Stimulated activated CD8-positive, alpha-beta memory T cell treated with anti-CD3 and anti-CD28 coated beads, Interleukin-4, amount 100 ng/mL, for 1 hour (primary cell): ENCODE measurements at places on chromosomes 4 and X.

DNA sequence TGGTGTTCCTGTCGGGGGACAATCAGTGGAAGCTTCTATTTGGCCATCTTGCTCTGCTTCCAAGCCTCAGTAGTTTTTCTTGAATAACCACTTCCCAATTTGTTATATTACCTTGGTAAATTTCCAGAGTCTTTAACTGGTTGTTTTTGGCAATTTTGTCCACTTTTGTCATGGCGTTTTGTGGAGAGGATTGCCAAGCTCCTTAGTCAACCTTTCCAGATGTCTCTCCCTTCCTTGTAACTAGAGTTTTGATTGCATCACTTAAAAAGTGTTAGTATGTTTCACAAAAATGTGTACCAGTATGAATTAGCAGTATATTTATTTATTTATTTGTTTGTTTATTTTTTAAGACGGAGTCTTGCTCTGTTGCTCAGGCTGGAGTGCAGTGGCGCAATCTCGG, 15.8 kb upstream of the UXT start:
- no peak for DNase-seq

- DNase-seq = no peak
Measured at GRCh38 chrX:145861818-145862217, 44.2 kb downstream of the SLITRK2 start.

DNA sequence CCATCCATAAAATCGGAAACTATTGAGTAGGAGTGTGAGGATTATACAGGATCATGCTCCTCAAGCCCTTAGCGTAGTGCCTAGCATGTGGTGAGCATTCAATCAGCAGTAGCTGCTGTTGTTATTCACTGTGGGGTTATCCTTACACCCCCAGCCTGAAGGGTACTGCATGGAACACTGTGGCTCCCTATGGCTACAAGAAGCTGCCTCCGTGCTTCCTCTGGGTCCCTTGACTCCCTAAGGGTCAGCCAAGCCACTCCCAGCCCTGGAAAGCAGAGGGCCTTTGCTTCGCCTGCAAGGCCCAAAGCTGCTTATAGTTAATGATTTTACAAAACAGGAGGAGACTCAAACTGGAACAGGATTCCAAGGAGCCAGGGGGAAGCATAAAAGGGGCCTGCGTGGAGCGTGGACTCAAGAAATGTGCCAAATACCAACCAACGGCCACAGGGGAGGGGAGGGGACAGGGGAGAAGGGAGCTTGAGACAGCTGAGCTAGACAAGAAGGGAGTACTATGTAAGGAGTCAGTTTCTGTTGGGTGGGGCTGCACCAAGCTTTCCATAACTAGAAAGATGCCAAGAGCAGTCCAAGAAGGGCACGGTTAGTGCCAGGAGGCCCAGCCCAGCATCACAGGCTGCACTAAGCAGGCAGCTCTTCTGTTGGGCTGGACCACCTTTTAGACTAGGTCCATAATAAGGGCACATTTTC, 15.9 kb downstream of the SEPTIN6 start:
- no peak for DNase-seq

DNA sequence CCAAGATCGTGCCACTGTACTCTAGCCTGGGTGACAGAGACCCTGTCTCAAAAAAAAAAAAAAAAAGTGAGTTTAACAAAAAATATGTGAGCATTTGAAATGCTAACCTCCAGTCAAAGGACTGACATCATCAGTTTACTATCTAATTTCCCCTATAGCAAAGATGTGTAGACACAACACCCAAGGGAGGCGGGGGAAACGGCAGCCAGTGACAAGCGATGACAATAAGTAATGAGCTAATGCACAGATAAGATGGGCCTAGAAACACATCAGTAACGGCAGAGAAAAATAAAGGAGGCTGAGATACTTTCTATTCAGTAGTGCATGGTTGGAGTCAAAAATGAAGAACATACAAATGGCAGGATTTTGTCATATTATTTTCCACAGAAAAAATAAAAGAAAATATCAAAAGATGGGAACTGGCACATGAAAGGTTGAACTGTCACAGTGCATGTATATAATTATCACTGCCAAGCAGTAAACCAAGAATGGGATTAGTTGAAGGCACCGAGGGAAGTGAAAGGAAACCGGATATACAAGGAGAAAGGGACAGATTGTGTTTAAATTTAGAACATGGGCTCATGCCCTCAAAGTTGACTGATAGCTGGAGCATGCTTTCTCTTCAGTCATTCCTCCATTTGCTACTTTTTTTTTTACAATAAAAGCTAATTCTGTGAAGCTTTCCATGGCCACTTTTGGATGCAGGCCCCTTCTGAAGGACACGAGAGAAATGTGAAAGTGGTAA, 41.8 kb downstream of the IGFBP7 start:
- no peak for DNase-seq

DNA sequence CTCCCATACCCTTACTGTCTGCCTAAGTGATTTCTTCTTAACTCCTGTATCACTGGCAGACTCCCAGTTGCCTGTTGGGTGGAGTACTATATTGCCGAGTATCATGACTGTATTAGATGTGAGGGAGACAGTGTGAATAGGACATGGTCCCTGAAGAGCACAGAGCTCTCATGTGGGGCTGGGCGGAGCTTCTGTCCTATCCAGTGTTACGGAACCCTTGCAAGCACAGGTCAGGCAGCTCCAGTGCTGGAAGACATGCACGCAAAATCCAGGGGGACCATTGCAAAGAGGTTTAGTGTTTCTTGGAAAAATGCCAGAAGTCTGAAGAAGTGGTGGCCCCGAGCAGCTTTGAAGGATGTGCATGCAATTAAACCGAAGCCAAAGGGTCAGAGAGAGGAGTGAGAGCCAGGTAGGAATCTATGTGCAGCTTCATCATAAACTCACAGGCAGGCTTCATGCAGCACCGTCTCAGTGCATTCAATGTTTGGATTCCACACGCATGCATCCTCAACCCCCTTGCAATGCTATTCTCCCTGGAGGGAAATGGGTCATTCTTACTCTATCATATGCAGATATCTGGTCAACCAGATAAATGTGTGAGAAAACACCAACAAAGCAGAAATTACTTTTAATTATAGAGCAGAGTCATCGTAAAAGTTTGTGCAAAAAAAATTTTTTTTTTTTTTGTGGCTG, 49.7 kb upstream of the DHRSX start:
- DNase-seq = no peak

- DNase-seq = no peak
Measured at GRCh38 chrX:20029728-20030127, 38.9 kb upstream of the BCLAF3 start.

GRCh38 chrX:51834076-51834475, 59.3 kb upstream of the MAGED1 start:
- DNase-seq = no peak

- DNase-seq = peak; percentile 20
Measured at GRCh38 chr4:155758481-155759371, at the start of gene GUCY1B1. GUCY1B1 (plus strand) TSS chr4:155759021; CDS start chr4:155759141, 120 bp downstream.

GRCh38 chr4:85557016-85557901, 82.3 kb downstream of the ARHGAP24 start:
- no peak for DNase-seq

DNA sequence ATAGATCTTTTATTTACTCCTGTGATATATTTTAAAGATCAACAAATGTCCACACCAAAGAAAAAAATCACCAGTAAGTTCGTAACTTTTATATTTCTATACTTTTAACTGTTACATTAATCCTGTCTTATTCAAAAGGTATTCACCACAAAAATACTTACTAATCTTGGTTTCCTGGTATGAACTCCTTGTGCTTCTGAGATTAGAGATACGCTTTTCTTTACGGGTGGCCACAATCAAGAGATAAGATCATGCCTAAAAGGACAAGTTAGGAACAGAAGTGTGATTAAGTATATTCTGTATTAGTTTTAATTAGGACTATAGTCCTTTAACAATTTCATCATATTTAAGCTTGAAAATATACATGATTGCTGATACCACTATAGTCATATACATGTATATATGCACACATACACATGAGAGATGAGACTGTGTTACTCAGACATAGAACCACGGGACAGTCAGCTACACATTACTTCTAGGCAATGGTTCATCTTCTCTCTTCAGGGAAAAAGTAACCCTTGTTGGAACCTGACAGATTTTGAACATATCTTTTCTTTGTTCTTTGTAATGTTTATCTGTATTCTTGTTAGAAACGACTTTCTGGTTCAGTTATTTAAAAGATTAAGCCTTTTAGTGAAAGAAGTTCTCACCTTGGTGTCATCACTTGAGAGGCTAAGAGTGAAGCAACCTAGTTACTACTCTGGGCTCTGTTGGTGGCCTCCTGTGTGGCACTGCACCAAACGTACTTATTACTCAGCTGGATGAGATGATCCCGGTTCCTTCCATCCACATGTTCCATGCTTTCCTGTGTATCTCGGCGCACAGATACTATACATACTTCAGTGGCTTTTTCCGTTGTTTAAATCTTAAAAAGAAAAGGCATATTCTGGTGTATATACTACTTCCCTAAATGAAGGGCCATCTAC, 146.1 kb downstream of the CBR4 start:
- no peak for DNase-seq

DNA sequence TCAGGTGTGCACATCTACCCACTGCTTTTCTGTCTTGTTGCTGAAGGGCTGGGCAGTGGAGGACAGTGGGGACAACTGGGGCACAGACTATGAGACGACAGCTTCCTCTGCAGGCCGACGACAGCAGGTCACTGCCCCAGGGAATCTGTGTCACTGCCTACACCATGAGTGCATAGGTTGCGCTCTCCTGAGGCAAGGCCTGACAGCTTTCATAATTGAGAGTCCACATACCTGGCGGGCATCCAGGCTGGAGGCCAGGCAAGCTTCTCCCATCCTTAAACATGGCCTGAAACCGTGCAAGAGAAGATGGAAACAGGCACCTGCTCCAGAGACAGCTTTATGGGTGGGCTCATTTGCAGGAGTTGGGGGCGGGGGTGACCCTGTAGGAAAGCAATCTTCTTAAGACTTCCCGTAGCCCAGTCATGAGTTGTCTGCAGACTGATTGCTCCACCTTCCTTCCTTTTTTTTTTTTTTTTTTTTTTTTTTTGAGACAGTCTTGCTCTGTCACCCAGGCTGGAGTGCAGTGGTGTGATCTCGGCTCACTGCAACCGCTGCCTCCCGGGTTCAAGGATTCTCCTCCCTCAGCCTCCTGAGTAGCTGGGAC, 2.9 kb downstream of the ANOS1 start:
- DNase-seq = no peak

GRCh38 chr4:121030711-121031110, 41.6 kb downstream of the NDNF start:
- DNase-seq = no peak

GRCh38 chr4:153265306-153266047, 61.2 kb downstream of the TRIM2 start:
- DNase-seq = no peak

GRCh38 chrX:18360867-18361266, 6.4 kb upstream of the SCML2 start:
- DNase-seq = no peak

DNA sequence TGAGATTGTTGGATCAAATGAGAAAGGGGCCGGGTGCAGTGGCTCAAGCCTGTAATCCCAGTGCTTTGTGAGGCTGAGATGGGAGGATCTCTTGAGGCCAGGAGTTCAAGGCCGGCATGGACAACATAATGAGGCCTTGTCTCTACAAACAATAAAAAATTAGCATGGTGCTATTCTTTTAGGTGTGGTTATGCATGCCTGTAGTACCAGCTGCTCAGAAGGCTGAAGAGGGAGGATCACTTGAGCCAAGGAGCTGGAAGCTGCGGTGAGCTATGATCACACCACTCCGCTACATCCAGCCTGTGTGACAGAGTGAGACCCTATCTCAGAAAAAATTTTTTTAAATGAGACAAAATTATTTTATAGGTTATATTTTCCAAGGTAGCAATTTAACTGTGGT, 49.7 kb upstream of the TMEM150C start:
- no peak for DNase-seq

DNA sequence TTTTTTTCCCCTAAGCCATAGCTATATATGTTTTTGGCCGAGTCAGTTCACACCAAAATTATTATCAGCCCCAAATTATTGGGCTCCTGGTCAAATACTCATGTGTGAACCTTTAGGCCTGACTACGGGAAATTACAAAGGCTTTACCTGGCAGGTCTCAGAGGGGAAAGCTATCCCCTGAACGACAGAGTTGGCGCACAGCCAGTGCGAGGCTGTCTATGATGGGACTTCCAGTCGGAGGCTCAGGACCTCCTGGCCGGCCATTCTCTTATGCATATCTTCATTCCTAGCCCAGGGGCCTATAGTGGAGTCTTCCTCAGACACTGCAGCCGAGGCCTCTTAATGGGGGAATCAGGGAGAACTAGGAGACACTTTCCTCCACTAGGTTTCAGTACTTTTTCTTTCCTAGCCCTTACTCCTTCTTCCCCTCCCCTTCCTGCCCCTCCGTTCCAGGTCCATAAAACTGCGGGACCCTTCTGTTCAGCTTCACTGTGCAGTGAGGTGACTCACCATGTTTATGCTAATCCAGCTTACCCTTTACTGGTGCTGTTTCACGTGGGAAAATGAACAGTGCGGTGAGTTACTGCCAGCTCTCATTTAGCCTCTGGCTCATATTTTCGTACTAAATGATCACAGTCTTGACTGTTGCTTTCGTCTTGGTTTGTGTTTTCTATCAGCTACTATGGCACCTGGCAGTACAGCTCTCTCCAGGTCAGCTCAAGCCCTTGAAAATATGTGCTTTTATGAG, 533.9 kb downstream of the FSTL5 start:
- DNase-seq = no peak

- DNase-seq = no peak
Measured at GRCh38 chrX:38694394-38694793, 106.9 kb upstream of the MID1IP1 start.
